ENCODE measurements at places on chromosomes 4 and X. TPM values are rescaled to one million over a fixed set of nuclear protein-coding genes. Genes with fewer than 3 reads are reported as not detected.

GRCh38 chr4:104726002-104726401 lies 231.3 kb upstream of the CXXC4 start:
- H3K36me3 ChIP-seq, result no peaks in the 10 kb centered on the region
- H3K27ac ChIP-seq, result no peak overlapping the region
- H3K4me3 ChIP-seq, result no peak overlapping the region

GRCh38 chr4:138242076-138242833 lies at the start of gene SLC7A11:
Gene SLC7A11 (minus strand): TSS chr4:138242349. CDS start chr4:138242069, 280 bp downstream.
- H3K27ac ChIP-seq, result no peak within 1 kb of the TSS
- peak; percentile 14 for DNase-seq
- H3K4me1 ChIP-seq, result peaks cover 5% of the 10 kb centered on the region
- H3K36me3 ChIP-seq, result no peaks in the 10 kb centered on the region

DNA sequence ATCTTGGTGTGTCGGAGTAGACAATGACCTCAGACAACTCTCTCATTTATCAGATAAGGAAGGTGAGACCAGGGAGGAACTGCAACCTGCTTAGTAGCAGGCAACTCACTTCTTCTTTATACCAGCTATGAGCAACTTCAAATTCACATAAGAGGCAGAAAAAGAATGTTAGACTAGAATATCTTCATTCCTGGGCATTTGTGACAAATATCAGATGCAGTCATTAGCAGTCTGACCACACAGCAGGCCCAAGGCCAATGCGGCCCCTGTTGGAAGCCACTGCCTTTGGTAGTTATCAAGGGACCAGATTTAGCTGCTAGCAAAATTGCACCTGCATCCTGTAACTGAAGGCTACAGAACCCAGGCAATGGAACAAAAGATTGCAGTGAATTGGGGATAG lies 219.2 kb upstream of the RASGEF1B start:
- H3K4me3 ChIP-seq, result no peak overlapping the region
- no peak for DNase-seq
- H3K27me3 ChIP-seq, result no peaks in the 10 kb centered on the region
- no peaks in the 10 kb centered on the region for H3K36me3 ChIP-seq
- H3K4me1 ChIP-seq, result no peaks in the 10 kb centered on the region
- H3K27ac ChIP-seq, result no peak overlapping the region

The ANOS1 gene
- total RNA-seq, result not detected

The GPR50 gene
- total RNA-seq, result not detected

DNA sequence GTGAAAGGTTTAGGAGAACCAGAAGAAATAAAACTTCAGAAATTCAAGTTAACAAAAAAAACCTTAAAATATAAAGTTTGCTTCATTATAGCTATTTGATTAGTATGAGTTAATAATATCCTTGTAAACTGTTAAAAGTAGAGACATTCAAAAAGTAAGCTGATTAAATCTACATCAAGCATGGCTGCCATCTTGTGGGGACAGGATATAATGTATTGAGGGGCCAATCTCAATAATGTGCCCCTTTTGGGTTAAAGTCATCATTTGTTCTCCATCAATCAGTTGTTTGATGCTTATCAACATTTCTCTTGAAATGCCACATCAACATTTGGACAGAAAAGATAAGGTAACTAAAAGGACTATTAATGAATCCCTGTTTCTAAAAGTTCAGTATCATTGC lies 4.6 kb upstream of the GRID2 start:
- no peak overlapping the region for H3K4me3 ChIP-seq
- H3K27me3 ChIP-seq, result peaks cover 2% of the 10 kb centered on the region
- DNase-seq, result no peak
- no peaks in the 10 kb centered on the region for H3K4me1 ChIP-seq
- H3K36me3 ChIP-seq, result no peaks in the 10 kb centered on the region
- H3K27ac ChIP-seq, result no peak overlapping the region

- no peak overlapping the region for H3K27ac ChIP-seq
- no peak overlapping the region for H3K4me3 ChIP-seq
- no peak for DNase-seq
- H3K27me3 ChIP-seq, result no peaks in the 10 kb centered on the region
- H3K36me3 ChIP-seq, result no peaks in the 10 kb centered on the region
Observed at GRCh38 chrX:37816766-37817165, 30.6 kb downstream of the DYNLT3 start.

The KLHL34 gene
- 1.0 TPM for total RNA-seq

DNA sequence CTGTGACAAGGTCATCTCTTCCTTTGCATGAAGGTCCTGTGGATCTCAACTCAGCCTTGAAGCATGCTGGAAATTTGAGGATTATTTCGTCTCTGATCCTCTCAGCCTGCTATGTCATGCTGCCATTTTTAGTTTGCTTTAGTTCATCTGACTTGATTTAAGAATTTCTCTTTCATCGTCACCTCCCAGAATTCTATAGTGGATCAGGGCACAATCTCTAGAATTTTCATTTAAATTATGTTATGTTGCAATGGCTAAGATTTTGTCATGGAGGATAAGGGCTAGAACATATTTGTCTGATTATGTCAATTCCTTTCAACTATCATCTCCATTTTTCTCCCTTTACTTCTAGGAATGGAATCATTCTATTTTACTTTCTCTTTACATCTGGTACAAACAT lies 98.8 kb downstream of the PCDH10 start:
- DNase-seq, result no peak
- H3K36me3 ChIP-seq, result no peaks in the 10 kb centered on the region
- H3K4me3 ChIP-seq, result no peak overlapping the region

DNA sequence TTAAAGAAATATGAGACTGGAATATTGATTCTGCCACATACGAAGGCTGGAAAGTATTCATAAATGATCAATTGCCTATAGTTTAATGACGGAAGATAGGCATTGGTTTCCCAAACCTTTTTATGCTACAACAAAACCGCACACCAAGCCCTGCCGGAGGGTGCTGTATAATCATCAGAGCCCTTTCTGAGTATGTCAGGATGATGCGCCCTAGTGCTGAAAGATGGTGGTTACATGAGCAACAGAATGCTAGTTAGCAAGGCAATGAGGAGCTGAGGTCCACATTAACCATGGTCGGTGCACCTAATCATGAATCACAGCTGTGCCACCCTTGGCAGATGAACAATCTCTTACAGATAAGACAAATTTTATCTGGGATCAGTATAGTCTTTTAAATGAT lies 491.1 kb downstream of the PACRGL start:
- no peak for DNase-seq
- no peaks in the 10 kb centered on the region for H3K4me1 ChIP-seq
- no peak overlapping the region for H3K4me3 ChIP-seq

The UCHL1 gene
- total RNA-seq, result 1.6 TPM

- DNase-seq, result peak; percentile 35
- H3K4me1 ChIP-seq, result no peaks in the 10 kb centered on the region
- H3K4me3 ChIP-seq, result peak overlapping the region; percentile 50
- H3K27me3 ChIP-seq, result no peaks in the 10 kb centered on the region
- H3K27ac ChIP-seq, result peak overlapping the region; percentile 53
Observed at GRCh38 chrX:66728818-66729271, 90.0 kb upstream of the EDA2R start.

The CNKSR2 gene
- total RNA-seq, result 16.4 TPM

DNA sequence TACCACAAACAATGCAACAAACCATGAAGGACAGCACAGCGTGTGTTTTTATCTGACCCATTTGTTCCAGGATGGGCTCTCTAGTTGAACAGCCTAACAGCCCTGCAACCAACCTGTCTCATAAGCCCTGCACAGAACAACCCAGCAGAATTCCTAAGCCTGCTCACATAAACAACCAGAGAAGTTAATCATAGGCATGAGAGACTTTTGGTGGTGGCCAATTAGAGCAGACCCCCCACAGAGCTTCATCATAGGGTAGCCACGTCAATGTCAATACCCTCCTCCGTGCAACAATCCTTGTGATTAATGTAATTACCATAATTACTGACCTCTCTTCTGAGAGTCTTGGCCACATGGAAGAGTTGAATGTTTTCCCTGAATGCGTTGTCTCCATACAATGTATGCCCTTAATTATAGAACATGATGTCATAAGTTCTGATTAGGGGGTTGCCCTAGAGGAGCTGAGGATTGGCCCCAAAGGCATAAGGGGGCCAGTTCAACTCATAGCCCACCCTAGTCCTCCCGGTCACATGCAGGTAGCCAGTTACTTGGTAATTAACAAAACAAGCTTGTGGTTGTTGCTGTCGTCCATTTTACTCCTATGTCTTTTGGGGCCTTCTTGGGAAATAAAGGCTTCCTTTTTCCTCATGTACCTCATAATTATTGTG lies 92.7 kb downstream of the SYNPO2 start:
- H3K27ac ChIP-seq, result no peak overlapping the region
- no peaks in the 10 kb centered on the region for H3K4me1 ChIP-seq
- H3K36me3 ChIP-seq, result no peaks in the 10 kb centered on the region
- H3K27me3 ChIP-seq, result no peaks in the 10 kb centered on the region
- no peak overlapping the region for H3K4me3 ChIP-seq

GRCh38 chrX:112190646-112191045 lies 108.1 kb upstream of the TRPC5 start:
- H3K4me3 ChIP-seq, result no peak overlapping the region
- no peaks in the 10 kb centered on the region for H3K4me1 ChIP-seq
- no peaks in the 10 kb centered on the region for H3K36me3 ChIP-seq
- no peak overlapping the region for H3K27ac ChIP-seq

GRCh38 chr4:173500841-173501591 lies 29.0 kb downstream of the HAND2 start:
- peaks cover 18% of the 10 kb centered on the region for H3K4me1 ChIP-seq
- H3K27ac ChIP-seq, result no peak overlapping the region

The DRP2 gene
- total RNA-seq, result 0.13 TPM

DNA sequence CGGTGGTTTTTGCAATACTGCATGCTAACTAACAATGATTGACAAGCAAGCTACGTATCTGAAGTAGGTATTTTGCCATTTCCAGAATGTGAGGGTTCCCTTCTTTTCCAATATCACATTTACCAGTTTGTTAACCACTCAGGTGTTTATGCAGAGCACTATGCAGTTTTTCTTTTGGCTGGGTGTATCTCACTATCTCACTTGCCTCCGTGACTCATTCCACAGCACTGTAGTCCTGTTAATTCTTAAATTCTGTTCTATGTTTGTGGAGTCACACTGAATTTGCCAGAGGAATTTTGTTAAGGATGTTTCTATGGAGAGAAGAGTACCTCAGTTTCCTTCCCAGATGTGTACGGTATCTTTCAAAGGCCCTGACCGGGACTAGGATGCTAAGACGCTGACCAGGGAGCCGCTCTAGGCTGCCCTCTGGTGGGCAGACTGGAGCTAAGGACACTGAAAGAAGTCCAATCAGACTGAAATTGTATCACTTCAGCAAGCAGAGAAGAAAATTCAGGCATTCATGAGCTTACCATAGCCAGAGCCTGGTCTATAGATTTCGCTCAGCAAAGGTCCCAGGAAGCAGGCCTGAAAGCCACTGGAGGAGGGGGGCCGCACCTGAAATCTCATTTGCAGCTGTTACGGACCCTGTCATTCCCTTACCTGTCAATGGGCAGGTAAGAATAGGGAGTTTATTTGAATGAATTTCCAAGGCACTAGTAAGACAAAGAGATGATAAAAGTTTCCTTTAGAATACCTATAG lies 388.4 kb upstream of the SPOCK3 start:
- no peaks in the 10 kb centered on the region for H3K27me3 ChIP-seq
- H3K4me1 ChIP-seq, result no peaks in the 10 kb centered on the region
- H3K4me3 ChIP-seq, result no peak overlapping the region

The RRH gene
- 0.35 TPM for total RNA-seq

GRCh38 chrX:49656533-49656932 lies 39.3 kb downstream of the PAGE1 start:
- no peaks in the 10 kb centered on the region for H3K27me3 ChIP-seq
- no peak overlapping the region for H3K27ac ChIP-seq
- no peaks in the 10 kb centered on the region for H3K36me3 ChIP-seq
- DNase-seq, result no peak

GRCh38 chr4:55358668-55359067 lies 12.6 kb downstream of the SRD5A3 start:
- no peaks in the 10 kb centered on the region for H3K4me1 ChIP-seq
- no peaks in the 10 kb centered on the region for H3K27me3 ChIP-seq
- peaks cover 2% of the 10 kb centered on the region for H3K36me3 ChIP-seq
- no peak overlapping the region for H3K27ac ChIP-seq

The TSPAN6 gene
- total RNA-seq, result 1.8 TPM

DNA sequence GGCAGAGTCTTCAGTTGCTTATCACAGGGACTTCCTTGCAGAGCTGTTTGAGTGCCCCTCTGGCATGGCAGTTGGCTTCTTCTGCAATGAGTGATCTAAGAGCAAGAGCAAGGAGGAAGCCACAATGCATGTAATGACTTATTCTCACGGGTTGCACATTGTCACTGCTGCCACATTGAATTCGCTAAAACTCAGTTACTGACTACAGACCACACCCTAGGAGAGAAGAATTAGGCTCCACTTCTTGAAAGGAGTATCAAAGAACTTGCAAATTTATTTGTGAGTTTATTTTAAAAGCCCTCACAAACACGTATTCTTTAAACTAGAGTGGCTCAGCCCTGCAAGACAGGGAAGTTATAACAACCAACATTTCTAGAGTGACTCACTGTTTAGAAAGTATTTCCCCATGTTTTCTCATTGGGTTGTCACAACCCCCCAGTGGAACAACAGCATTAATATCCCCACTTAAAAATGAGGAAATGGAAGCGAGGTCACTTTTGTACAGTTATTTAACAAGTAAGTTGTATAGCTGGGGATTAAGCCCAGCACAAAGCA lies 32.4 kb upstream of the RBPJ start:
- no peak for DNase-seq
- H3K27ac ChIP-seq, result no peak overlapping the region
- no peak overlapping the region for H3K4me3 ChIP-seq
- H3K27me3 ChIP-seq, result peaks cover 3% of the 10 kb centered on the region

DNA sequence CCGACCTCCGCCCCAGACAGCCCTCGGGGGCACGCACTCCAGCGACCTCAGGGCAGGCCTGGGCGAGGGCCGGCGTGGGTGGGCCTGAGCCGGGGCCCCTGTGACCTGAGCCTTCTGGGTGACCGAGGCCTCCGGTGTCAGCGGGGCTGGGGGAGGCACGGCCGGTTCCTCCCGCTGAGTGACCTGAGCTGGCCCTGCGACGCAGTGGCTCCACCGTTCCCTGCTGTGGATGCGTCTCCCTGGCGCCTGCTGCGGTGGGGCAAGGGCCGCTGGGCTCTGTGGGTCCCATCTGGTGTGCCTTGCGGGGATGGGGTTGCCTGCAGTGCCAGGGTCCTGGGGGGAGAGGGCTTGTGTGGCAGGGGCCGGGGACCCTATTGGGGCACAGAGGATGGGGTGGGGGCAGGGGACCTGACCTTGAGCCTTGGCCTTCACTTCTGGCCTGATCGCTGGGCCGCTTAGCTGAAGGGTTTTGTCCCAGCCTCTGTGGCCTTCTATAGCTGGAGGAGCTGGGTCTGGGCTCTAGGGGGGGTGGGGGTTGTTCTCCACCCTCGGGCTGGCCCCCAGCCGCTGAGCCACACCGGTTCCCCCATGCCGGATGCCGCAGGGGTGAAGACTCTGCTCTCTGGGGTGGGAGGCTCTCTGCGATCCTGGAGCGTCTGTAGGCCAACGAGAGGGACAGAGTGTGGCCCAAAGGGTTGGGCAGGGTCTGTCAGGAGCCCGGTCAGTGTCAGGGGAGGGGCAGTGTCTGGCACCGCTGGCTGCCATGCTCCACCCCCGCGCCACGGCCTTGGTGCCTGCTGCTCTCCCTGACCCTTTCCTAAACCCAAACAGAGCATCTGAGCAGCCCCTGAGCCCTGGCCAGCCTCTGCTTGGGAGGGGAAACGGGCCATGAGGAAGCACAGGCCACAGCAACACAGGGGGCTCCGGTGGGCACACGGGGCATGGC lies 2.3 kb downstream of the NAT8L start:
- H3K36me3 ChIP-seq, result no peaks in the 10 kb centered on the region
- H3K27me3 ChIP-seq, result peaks cover 55% of the 10 kb centered on the region

The CPE gene
- not detected for total RNA-seq

Measured in T-cell (primary cell).